ENCODE measurements at places on chromosomes 13 and 19. TPM values are rescaled to one million over a fixed set of nuclear protein-coding genes. Genes with fewer than 3 reads are reported as not detected.

DNA sequence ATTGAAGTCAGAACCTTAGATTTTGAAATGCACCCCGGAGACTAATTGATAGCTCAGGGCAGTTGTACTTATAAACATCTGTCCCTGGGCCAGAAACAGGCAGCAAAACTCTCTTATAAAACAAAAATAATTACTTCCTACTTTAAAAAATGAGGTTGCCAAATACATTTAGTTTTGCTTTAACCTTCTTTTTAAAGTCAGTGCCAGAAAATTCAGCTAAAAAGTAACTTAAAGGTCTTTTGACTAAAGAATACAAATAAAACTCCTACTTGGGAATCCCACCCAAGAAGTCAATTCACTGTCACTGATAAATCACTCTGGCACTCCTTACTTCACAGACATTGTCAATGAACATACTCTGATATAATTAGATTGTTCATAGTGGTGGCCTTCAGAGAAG is 60.7 kb downstream of the DOCK9 start:
- DNase-seq = no peak
- no peaks in the 10 kb centered on the region for H3K4me1 ChIP-seq
- H3K36me3 ChIP-seq = no peaks in the 10 kb centered on the region
- H3K27me3 ChIP-seq = no peaks in the 10 kb centered on the region

- no peak overlapping the region for H3K27ac ChIP-seq
- no peaks in the 10 kb centered on the region for H3K36me3 ChIP-seq
- DNase-seq = no peak
- H3K27me3 ChIP-seq = no peaks in the 10 kb centered on the region
- no peak overlapping the region for H3K4me3 ChIP-seq
Measured at GRCh38 chr13:48561466-48562235, 28.8 kb upstream of the RCBTB2 start.

The FBXO46 gene
- 1.9 TPM for polyA plus RNA-seq

GRCh38 chr13:25927932-25928331 is 123.9 kb downstream of the SHISA2 start:
- H3K36me3 ChIP-seq = no peaks in the 10 kb centered on the region
- no peak overlapping the region for H3K4me3 ChIP-seq
- no peaks in the 10 kb centered on the region for H3K27me3 ChIP-seq
- H3K4me1 ChIP-seq = no peaks in the 10 kb centered on the region

The BRSK1 gene
- polyA plus RNA-seq = 25.1 TPM

- no peaks in the 10 kb centered on the region for H3K36me3 ChIP-seq
- DNase-seq = peak; percentile 89
- no peaks in the 10 kb centered on the region for H3K4me1 ChIP-seq
- peak overlapping the region; percentile 18 for H3K27ac ChIP-seq
Measured at GRCh38 chr19:9793071-9793591, 24.6 kb upstream of the ZNF846 start.

The C19orf33 gene
- 259 TPM for polyA plus RNA-seq

GRCh38 chr19:3293560-3293959 is 69.1 kb downstream of the CELF5 start:
- no peaks in the 10 kb centered on the region for H3K27me3 ChIP-seq
- no peak overlapping the region for H3K4me3 ChIP-seq
- no peak overlapping the region for H3K27ac ChIP-seq
- H3K36me3 ChIP-seq = no peaks in the 10 kb centered on the region
- H3K4me1 ChIP-seq = no peaks in the 10 kb centered on the region

DNA sequence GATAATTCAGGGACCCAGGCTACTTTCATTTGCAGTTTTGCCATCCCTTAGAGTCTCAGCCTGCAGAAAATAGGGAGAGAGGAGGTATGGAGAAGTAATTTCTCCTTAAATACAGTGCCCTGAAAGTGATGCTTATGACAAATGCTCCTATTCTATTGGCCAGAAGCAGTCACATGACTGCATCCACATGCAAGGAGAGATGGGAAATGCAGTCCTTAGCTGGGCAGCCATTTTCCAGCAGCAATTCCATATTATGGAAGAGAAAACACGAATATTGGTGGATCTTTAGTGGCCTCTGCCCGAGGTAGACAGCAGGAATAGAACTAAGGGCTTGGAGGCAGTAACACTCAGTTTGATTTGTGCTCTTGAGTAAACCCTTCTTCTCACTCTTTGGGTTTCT is 39.4 kb downstream of the VAV1 start:
- H3K4me3 ChIP-seq = no peak overlapping the region
- no peaks in the 10 kb centered on the region for H3K4me1 ChIP-seq
- no peak for DNase-seq

DNA sequence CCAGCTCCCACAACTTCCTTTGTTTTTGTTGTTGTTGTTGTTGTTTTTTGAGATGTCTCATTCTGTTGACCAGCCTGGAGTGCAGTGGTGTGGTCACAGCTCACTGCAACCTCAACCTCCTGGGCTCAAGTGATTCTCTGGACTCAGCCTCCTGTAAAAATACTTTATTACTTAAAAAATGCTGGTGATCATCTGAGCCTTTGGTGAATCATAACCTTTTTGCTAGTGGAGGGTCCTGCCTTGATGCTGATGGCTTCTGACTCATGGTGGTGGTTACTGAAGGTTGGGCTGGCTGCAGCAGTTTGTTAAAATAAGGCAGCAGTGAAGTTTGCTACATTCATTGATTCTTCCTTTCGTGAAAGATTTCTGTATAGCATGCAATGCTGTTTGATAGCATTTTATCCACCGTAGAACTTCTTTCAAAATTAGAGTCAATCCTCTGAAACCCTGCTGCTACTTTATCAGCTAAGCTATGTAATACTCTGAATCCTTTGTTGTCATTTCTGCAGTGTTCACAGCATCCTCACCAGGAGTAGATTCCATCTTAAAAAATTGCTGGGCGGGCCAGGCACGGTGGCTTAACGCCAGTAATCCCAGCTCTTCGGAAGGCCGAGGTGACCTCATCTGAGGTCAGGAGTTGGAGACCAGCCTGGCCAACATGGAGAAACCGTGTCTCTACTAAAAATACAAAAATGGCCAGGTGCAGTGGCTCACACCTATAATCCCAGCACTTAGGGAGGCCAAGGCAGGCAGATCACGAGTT is 18.0 kb downstream of the ARHGAP35 start:
- no peak overlapping the region for H3K27ac ChIP-seq
- no peaks in the 10 kb centered on the region for H3K4me1 ChIP-seq
- H3K4me3 ChIP-seq = no peak overlapping the region
- no peak for DNase-seq
- H3K27me3 ChIP-seq = no peaks in the 10 kb centered on the region
- H3K36me3 ChIP-seq = no peaks in the 10 kb centered on the region

The TMPRSS9 gene
- polyA plus RNA-seq = not detected

- no peaks in the 10 kb centered on the region for H3K36me3 ChIP-seq
- no peak for DNase-seq
- H3K4me1 ChIP-seq = no peaks in the 10 kb centered on the region
Measured at GRCh38 chr13:112071723-112072533, 5.0 kb downstream of the SOX1 start.

- peak; percentile 81 for DNase-seq
- no peaks in the 10 kb centered on the region for H3K4me1 ChIP-seq
- H3K36me3 ChIP-seq = no peaks in the 10 kb centered on the region
- peak overlapping the region; percentile 85 for H3K27ac ChIP-seq
Measured at GRCh38 chr19:48480183-48480557, 11.0 kb downstream of the CYTH2 start.

DNA sequence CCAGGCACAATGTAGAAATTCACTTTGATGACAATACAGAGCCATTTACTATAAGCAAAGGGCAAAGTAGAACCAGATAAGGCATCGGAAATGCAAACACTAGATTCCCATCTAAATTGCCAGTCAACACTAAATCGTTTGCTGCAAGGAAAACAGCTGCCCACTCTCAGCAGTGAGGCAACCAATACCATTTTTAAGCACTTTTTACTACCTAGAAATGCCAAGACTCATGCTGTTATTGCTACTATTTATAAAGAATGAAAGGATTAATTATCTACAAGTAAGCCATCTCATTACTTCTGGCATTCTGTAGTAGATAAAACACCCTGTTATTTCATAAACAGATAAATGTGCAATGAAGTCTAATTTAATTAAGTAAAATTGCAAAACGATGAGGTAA is 422.0 kb downstream of the FGF14 start:
- no peaks in the 10 kb centered on the region for H3K27me3 ChIP-seq
- no peak for DNase-seq
- no peak overlapping the region for H3K4me3 ChIP-seq
- H3K36me3 ChIP-seq = no peaks in the 10 kb centered on the region
- no peak overlapping the region for H3K27ac ChIP-seq

GRCh38 chr19:47713046-47714021 is at the start of gene EHD2:
TSS of gene EHD2 (plus strand) at chr19:47713422. CDS start at chr19:47716613, 3,191 bp downstream.
- DNase-seq = peak; percentile 82
- no peaks in the 10 kb centered on the region for H3K36me3 ChIP-seq
- peak within 1 kb of the TSS; percentile 4 for H3K27ac ChIP-seq
- no peaks in the 10 kb centered on the region for H3K4me1 ChIP-seq

The ZNF560 gene
- polyA plus RNA-seq = not detected

The VSIG10L gene
- polyA plus RNA-seq = 7.2 TPM

The NCR1 gene
- polyA plus RNA-seq = not detected

The LGALS14 gene
- polyA plus RNA-seq = not detected

The IGFL1 gene
- not detected for polyA plus RNA-seq

- DNase-seq = no peak
- H3K27ac ChIP-seq = no peak overlapping the region
- H3K36me3 ChIP-seq = no peaks in the 10 kb centered on the region
- no peaks in the 10 kb centered on the region for H3K4me1 ChIP-seq
- no peaks in the 10 kb centered on the region for H3K27me3 ChIP-seq
Measured at GRCh38 chr19:51207747-51208146, 17.1 kb upstream of the CD33 start.

- H3K27me3 ChIP-seq = no peaks in the 10 kb centered on the region
- no peaks in the 10 kb centered on the region for H3K36me3 ChIP-seq
- H3K27ac ChIP-seq = no peak overlapping the region
Measured at GRCh38 chr13:28313579-28313978, 175.2 kb downstream of the PAN3 start.

GRCh38 chr13:51221674-51222036 is 543 bp upstream of the FAM124A start:
- peak overlapping the region; percentile 12 for H3K4me3 ChIP-seq
- H3K36me3 ChIP-seq = no peaks in the 10 kb centered on the region
- H3K27me3 ChIP-seq = no peaks in the 10 kb centered on the region
- DNase-seq = no peak
- H3K4me1 ChIP-seq = no peaks in the 10 kb centered on the region

DNA sequence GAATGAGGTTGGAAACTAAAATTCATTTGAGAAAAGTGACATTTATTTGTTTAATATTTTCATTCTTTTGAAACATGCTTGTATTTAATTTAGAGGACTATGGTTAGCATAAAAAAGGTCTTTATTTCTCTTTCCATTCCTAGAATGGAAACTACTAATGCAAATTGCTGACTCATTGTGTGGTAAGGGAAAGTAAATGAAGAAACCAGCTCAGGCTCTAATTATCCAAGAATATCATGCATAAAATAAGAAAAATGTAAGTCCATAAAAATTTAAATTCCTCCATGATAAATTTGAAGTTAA is 777.0 kb upstream of the SLITRK1 start:
- no peak overlapping the region for H3K27ac ChIP-seq
- H3K4me1 ChIP-seq = no peaks in the 10 kb centered on the region
- H3K36me3 ChIP-seq = no peaks in the 10 kb centered on the region
- H3K4me3 ChIP-seq = no peak overlapping the region
- no peak for DNase-seq
- H3K27me3 ChIP-seq = no peaks in the 10 kb centered on the region

- no peak overlapping the region for H3K27ac ChIP-seq
- no peak for DNase-seq
- no peaks in the 10 kb centered on the region for H3K4me1 ChIP-seq
- H3K36me3 ChIP-seq = no peaks in the 10 kb centered on the region
- no peaks in the 10 kb centered on the region for H3K27me3 ChIP-seq
Measured at GRCh38 chr19:14059093-14059480, 2.8 kb downstream of the PALM3 start.
